IMR-90 (cell line): ENCODE measurements at places on chromosomes 11 and 22.

GRCh38 chr11:11672789-11673188 is 51.0 kb upstream of the GALNT18 start:
- no peak for DNase-seq

DNA sequence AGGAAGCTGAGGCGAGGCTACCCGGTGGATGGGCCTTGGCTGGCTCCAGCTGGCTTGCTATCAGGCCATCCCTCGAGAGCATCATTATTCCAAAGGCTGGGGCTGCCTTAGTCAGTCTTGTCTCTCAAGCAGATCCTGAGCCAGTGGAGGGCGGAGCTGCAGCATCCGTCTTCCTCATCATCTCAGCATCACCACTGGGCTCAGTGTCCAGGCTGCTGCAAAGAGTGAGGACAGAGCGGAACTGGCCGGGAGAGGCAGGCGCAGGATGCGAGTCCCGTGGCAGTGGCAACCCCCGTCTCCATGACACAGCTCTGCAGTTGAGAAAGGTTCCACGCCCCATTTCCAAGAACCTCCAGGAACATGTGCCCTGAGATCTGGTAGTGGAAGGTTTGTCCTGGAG is 4.4 kb downstream of the TP53I11 start:
- DNase-seq: no peak

DNA sequence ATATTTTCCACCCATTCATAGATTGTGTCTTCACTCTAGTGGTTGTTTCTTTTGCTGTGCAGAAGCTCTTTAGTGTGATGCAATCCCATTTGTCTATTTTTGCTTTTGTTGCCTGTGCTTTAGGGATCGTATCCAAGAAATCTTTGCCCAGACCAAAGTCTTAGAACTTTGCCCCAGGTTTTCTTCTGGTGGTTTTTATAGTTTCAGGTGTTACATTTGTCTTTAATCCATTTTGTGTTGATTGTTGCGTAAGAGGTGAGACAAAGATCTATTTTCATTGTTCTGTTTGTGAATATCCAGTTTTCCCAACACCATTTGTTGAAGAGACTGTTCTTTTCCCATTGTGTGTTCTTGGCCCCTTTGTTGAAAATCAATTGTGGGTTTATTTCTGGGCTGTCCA is 6.4 kb downstream of the IL10RA start:
- DNase-seq: no peak

- DNase-seq: no peak
Measured at GRCh38 chr11:31821766-31822165, 10.6 kb upstream of the PAX6 start.

DNA sequence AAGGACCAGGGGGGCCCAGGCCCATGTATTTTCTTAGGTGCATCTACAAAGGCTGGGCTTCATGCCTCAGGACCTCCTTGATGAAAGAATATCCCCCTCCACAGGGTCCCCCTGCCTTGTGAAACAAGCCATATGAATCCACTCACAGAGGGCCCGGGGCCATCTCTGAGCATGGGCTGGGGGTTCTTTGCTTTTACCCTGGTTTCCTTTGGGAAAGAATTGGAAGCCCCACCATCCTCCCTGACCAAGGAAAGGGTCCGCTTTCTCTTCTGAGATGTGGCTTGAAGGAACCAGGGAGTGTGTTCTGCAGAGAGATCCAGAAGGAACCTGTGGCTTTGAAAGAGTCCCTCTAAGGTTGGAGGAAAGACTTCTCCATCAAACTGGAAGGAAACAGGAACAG is 9.2 kb upstream of the ANO1 start:
- no peak for DNase-seq
